ENCODE measurements at places on chromosomes 5 and 9. TPM values are rescaled to one million over a fixed set of nuclear protein-coding genes. Genes with fewer than 3 reads are reported as not detected.

- DNase-seq, result peak; percentile 29
- H3K36me3 ChIP-seq, result no peaks in the 10 kb centered on the region
- H3K27ac ChIP-seq, result no peak overlapping the region
- no peaks in the 10 kb centered on the region for H3K27me3 ChIP-seq
Measured at GRCh38 chr5:174572591-174572990, 151.8 kb upstream of the MSX2 start.

ANGPTL2 gene
- total RNA-seq, result 14.7 TPM

GRCh38 chr9:119074017-119074416 lies 295.2 kb downstream of the BRINP1 start:
- no peak overlapping the region for H3K4me3 ChIP-seq
- no peaks in the 10 kb centered on the region for H3K36me3 ChIP-seq
- no peak for DNase-seq
- no peaks in the 10 kb centered on the region for H3K27me3 ChIP-seq
- no peaks in the 10 kb centered on the region for H3K4me1 ChIP-seq

GRCh38 chr5:9099689-9100088 lies 446.2 kb downstream of the SEMA5A start:
- H3K4me3 ChIP-seq, result no peak overlapping the region
- H3K4me1 ChIP-seq, result peaks cover 2% of the 10 kb centered on the region
- no peaks in the 10 kb centered on the region for H3K36me3 ChIP-seq

DNA sequence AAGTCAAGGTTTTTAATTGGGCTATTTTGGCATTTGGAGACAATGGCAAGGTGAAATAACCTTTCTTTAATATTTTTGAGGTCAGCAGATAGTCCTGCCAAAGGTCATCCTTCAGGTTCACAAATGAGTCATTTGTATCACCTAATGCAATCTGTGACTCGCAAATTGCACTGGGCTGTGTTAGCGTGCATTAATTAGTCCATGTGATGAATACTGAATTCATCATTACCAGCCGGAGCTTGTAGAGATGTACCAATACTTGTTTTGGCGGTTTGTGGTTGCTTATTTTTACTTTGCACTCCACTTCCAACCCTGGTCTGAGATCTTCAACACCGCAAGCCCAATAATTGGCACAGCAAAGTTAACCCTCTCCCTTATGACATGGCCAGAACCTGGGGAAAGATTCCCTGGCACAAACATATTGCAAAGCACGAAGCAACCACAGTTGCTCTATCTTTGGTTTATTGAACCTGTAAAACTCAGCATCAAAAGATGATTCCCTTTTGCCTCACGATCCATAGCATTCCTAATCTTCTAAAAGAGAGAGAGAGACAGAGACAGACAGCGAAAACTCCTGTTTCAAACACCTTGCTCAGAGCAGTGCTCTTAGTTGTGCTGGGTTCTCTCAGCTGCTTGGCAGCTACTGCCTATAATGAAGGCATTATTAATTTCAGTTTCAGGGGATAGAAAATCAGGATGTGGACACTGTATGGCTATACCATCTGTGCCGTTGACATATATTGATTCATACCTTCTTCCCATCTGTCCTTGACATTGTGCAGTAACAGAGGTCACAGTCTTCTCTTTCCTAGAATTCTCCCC lies 178.1 kb downstream of the EBF1 start:
- H3K4me3 ChIP-seq, result no peak overlapping the region
- peaks cover 2% of the 10 kb centered on the region for H3K27me3 ChIP-seq
- no peak for DNase-seq
- no peaks in the 10 kb centered on the region for H3K4me1 ChIP-seq
- no peaks in the 10 kb centered on the region for H3K36me3 ChIP-seq
- no peak overlapping the region for H3K27ac ChIP-seq

HK3 gene
- not detected for total RNA-seq

FOXD4L6 gene
- total RNA-seq, result not detected

GRCh38 chr5:118529361-118530144 lies 458.8 kb downstream of the DTWD2 start:
- no peak overlapping the region for H3K27ac ChIP-seq
- H3K36me3 ChIP-seq, result no peaks in the 10 kb centered on the region
- H3K27me3 ChIP-seq, result no peaks in the 10 kb centered on the region
- H3K4me3 ChIP-seq, result no peak overlapping the region
- no peaks in the 10 kb centered on the region for H3K4me1 ChIP-seq
- DNase-seq, result no peak

TARS1 gene
- 219 TPM for total RNA-seq

- H3K4me1 ChIP-seq, result no peaks in the 10 kb centered on the region
- DNase-seq, result peak; percentile 48
- H3K27me3 ChIP-seq, result no peaks in the 10 kb centered on the region
- no peaks in the 10 kb centered on the region for H3K36me3 ChIP-seq
Measured at GRCh38 chr5:164277720-164278119, 772.3 kb downstream of the MAT2B start.

DNA sequence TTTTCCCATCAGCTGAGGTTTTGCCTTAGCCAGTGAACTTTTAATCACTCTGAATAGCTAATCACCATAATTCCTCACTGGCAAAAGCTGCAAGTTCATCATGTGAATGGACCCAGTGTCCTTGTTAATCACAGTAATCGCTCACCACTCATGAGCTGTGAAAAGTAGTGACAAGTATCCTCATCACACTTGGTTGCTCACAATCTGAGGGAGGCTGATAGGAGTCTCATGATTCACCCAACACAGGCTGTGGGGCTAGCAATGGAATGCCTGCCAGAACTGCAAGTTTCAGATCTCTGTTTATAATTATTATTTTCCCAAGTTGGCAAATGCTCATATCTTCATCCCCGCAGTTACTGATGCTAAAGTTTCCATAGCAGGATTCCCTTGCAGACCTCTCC lies 467.2 kb downstream of the KIF4B start:
- H3K36me3 ChIP-seq, result no peaks in the 10 kb centered on the region
- H3K4me3 ChIP-seq, result no peak overlapping the region
- no peaks in the 10 kb centered on the region for H3K27me3 ChIP-seq
- DNase-seq, result no peak

- H3K4me1 ChIP-seq, result no peaks in the 10 kb centered on the region
- H3K27ac ChIP-seq, result no peak overlapping the region
- H3K27me3 ChIP-seq, result peaks cover 8% of the 10 kb centered on the region
Measured at GRCh38 chr5:159628703-159629102, 287.6 kb upstream of the ADRA1B start.

DNA sequence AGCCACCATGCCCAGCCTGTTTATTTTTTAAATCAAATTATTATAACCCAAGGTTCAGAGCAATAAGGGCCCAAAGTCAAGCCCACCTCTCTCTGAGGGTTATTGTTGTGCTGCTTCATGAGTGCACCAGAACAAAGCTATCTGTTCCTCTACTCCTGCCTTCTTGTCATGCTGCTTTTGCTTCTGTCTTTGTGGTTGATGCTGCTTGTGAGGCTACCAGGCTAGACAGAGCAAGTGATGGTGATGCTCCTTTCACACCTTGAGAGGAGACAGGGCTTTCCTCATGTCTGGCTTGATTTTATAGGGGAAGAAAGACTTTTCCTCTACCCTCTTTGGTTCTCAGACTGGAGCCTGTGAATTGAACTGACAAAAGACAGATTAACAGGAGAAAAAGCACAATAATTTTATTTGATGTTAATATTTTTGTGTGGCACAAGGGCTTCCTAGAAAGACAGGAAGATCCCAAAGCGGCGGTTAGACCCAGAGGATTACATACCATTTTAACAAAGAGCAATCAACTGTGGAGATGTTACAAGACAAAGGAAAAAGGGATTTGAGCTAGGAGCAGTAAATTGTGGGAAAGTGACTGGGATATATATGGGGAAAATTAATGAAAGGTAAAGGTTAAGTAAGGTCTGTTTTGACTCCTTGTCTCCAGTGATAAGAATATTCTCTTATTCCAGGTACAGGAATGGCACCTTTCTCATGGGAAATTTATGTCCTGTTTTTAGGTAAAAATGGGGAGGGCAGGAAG lies 4.4 kb upstream of the CD180 start:
- no peak overlapping the region for H3K4me3 ChIP-seq
- DNase-seq, result no peak
- H3K4me1 ChIP-seq, result no peaks in the 10 kb centered on the region

SLC6A7 gene
- total RNA-seq, result not detected

GRCh38 chr5:83096660-83097339 lies 19.5 kb downstream of the XRCC4 start:
- no peak overlapping the region for H3K27ac ChIP-seq
- DNase-seq, result peak; percentile 18
- no peaks in the 10 kb centered on the region for H3K27me3 ChIP-seq
- peaks cover 9% of the 10 kb centered on the region for H3K4me1 ChIP-seq

DNA sequence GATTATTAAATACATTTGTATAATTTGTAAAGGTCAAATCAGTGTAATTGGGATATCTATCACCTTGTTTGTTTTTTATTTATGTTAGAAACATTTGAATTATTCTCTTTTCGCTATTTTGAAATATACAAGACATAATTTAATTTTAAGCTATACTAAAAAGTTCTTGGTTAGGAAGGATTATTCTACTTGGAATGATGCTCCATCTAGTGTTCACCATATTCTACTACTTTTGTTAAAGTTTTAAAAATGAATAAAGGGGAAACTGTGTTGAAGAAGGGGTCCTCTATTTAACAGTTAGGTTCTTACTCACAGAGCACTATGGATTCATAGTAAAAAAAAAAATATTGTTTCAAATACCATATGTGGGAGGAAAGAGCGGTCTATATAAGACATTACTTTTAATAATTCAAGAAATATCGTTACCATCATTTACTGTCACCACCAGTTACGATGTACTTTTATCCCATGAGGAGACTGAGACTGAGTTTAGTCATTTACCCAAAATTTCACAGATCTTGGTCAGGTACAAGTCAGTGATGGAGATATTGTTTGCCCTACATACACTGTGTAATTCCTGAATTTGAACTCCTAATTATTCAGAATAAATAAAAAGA lies 6.3 kb upstream of the STOM start:
- peak; percentile 46 for DNase-seq
- no peaks in the 10 kb centered on the region for H3K36me3 ChIP-seq
- peaks cover 11% of the 10 kb centered on the region for H3K4me1 ChIP-seq
- no peak overlapping the region for H3K27ac ChIP-seq

DNA sequence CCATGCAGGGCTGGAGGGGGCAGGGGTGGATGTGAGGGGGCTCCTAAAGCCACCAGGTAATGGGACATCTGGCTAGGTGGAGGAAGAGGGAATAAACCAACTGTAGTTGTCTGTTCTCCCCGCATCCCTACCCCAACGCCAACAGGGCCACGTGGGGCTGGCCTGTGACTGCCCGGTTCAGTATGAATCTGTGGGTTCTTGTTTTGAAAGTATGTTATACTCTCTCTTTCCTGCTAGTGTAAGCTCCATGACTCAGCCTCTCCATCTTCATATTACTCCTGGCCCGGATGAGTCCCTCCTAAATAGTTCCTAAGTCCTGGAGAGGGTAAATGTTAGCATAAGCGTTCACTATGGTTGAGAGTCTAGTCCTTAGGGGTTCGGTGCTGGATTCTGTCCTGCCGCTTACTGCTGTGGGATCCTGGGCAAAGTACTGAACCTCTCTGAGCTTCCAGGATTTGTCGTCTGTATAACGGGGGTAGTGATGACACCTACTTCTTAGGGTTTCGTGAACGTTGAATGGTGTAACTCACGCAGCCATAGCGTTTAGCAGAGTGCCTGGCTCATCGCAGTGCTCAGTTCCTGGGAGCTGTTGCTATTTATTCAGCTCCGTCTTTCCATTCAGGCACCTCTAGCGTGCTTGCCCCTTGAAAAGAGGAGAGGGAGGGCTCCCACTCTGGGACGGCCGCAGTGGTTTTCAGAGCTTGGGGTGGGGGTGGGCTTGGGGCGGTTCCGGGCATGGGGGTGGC lies 28.8 kb downstream of the LHX2 start:
- H3K36me3 ChIP-seq, result no peaks in the 10 kb centered on the region
- H3K27me3 ChIP-seq, result peaks cover 77% of the 10 kb centered on the region
- H3K27ac ChIP-seq, result no peak overlapping the region
- peak; percentile 56 for DNase-seq
- H3K4me3 ChIP-seq, result peak overlapping the region; percentile 17
- H3K4me1 ChIP-seq, result no peaks in the 10 kb centered on the region

GPR150 gene
- total RNA-seq, result under 0.01 TPM

PCDHB15 gene
- 0.28 TPM for total RNA-seq

GRCh38 chr5:137937994-137938750 lies 48.9 kb downstream of the PKD2L2 start:
- no peak overlapping the region for H3K4me3 ChIP-seq
- H3K36me3 ChIP-seq, result peaks cover 27% of the 10 kb centered on the region
- peaks cover 1% of the 10 kb centered on the region for H3K4me1 ChIP-seq
- H3K27ac ChIP-seq, result no peak overlapping the region
- H3K27me3 ChIP-seq, result no peaks in the 10 kb centered on the region

Measured in IMR-90 (cell line).